ENCODE measurements at places on chromosomes 7 and 10.

DNA sequence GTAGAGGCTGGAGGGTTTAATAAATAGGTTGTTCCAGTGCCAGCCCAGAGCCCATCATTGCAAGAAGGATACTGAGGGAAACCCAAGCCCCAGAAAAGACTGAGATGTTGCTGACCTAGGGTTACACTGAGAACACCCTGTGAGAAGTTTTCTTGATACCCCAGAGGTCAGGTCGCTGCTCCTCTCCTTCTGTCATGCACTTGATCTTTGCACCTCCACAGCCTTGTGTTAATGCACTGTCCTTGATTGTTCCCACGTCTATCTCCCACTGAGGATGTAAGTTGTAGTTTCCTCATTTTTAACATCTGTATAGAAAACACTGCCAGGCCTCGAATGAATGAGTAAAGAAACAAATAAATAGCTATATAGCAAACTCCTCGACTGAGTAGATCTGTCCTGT lies 195.3 kb upstream of the AHR start:
- no peak for DNase-seq

GRCh38 chr7:142801601-142802295 lies 31.0 kb downstream of the PRSS2 start:
- DNase-seq, result no peak

DNA sequence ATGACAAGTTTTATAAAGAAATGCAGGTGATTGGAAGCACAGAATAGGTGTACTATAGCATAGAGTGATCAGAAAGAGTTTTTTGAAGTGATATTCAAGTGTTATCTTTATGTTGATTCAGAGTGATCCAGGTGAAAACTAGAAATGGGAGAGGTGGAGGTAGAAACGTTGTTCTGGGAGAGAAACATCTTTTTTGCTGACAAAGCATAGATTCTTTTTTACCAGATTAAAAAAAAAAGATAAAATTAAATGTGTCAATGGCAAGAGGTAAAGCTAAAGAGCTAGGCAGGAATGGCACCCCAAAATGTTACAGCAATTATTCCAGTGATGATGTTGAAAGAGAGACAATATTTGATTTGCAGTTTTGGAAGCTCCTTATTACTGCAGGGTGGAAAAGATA lies 12.6 kb upstream of the VSTM2A start:
- DNase-seq, result no peak

DNA sequence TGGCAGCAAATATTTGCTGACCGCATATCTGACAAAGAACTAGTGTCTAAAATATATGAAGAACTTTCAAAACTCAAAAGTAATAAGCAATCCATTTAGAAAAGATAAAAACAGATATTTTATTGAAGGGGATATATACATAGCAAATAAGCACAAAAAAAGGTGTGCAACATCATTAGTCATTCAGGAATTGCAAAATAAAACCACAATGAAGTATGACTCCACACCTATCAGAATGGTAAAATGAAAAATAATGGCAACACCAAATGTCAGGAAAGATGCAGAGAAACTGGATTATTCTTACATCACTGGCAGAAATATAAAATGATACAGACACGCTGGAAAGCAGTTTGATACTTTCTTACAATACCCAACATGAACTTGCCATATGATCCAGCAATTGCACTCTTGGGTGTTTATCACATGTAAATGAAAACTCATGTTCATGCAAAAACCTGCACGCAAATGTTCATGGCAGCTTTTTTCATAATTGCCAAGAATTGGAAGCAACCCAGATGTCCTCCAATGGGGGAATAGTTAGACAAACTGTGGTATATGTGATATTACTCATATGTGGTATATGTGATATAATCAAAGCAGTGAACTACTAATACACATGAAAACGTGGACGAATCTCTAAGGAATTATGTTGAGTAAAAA lies 645.5 kb downstream of the GRID1 start:
- DNase-seq, result no peak

DNA sequence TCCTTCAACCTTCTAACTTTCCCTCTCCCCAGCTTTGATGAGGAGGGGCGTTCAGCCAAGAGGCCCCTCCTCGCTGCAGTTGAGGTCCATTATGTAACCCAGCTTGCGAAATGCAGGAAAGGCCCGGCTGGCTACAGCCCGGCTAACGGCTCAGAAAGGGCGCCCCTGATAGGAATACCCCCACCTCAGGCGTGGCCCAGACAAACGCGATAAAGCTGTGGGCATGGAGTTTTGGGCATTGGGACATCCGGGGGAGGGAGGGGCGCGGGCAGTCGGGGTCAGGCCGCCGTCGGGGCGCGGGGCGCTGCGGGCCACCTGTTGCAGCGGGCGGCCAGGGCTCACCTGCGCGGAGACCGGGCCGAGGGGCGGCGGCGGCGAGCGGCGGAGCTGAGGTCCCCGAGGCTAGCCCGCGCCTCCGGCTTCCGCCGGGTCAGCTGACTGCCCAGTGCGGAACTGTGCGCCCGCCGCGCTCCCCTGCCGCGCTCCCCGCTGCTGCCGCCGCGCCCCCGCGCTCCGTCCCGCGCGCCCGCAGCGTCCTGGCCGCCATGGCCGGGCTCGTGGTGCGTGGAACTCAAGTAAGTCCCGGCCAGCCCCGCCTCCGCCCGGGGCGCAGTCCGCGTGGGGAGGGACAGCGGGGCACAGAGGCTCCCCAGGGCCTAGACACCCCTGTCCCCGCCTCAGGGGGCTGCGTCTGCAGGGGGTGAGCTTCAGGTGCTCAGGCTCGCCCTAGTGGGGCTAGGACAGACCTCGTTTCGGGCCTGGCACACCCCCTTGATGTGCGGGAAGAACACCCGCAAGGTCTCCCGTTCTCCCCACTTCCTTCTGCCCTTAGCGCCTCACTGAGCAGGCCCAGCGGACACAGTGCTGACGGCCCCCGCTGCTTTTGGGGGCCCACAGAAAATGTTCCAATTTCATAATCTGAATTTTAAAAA lies at the start of gene LRMDA:
LRMDA (plus strand) TSS at position 445 of the 932 bp plus-strand sequence.
- DNase-seq, result no peak

- DNase-seq, result no peak
These were observed 66.3 kb upstream of the SLC25A13 start for GRCh38 chr7:96388166-96388565.
